ENCODE measurements at places on chromosomes 12 and 14.

GRCh38 chr12:46269429-46270241 is 792 bp upstream of the SLC38A1 start:
- DNase-seq, result no peak

DNA sequence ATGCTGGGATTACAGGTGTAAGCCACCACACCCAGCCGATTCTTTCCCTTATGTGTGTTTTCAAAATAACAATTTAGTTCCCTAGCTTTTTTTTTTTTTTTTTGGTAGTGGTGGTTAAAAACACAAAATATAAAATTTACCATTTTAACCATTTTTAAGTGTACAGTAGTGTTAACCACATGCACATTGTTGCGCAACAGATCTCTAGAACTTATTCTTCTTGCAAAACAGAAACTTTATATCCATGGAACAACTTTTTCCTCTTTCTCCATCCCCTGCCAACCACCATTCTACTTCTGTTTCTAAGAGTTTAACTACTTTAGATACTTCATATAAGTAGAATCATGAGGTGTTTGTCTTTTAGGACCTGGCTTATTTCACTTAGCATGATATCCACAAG is 1.1 kb upstream of the NDUFA12 start:
- DNase-seq, result no peak

GRCh38 chr14:80955416-80955941 is at the start of gene TSHR:
TSS of gene TSHR (plus strand) at chr14:80955621. CDS start at chr14:80955681, 60 bp downstream.
- no peak for DNase-seq

DNA sequence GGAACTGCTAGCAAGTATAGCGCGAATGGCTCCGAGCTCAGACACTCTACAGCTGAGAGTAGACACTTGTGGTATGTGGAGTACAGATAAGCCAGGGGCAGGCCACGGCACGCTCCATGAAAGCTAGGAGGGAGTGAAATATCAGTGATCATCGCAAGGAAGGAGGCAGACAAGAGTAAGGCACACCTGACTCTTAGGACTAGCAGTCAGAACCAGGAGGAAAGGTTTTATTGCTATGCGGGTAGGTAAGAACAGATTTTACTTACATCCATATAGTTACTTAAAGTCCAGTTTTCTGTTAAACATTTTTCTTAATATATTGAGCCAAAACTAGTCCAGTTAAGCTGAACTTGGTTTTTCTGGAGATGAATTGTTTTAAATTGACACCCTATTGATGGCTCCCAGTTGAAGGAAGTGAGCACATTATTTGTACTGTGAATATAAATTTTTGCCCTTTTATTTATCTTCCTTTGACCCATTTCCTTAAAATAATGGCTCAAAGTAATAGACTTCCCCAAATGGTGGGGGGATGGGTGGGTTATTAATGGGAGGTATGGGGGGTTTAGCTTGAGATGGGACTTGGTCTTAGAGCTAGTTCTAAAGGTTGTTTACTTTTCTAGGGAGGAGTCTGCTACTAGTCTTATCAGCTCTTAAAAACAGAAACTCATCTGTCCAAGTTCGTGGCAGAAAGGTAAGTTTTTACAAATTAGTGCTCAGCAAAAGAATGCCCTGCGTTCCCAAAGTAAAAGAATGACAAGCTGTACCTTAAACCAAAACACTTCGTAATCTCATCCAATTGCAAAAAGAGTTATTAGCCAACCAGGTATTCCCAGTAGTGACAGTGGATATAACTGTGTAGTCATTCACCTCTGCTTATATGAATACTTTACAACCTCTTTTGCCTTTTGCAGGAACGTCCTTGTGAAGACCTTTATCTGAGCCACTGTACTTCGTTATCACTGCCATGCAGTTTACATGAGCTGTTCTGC is 5.8 kb downstream of the HNRNPA1 start:
- DNase-seq, result no peak
